ENCODE measurements at places on chromosomes 12 and 14.

- no peak for DNase-seq
Measured at GRCh38 chr12:34340534-34341361, 318.5 kb downstream of the ALG10 start.

DNA sequence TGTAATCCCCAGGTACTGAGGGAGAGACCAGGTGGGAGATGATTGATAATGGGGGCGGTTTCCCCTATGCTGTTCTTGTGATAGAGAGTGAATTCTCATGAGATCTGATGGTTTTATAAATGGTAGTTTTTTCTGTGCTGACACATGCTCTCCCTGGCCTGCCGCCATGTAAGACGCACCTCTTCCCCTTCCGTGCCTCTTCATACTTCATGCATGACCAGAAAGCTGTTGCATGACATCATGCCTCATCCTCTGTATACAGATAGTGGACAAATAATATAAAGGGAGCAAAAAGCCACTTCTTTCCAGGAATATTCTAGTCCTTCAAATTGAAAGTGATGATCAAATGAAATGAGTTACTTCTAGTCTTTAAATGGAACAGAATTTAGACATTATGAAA lies 47.3 kb upstream of the LRIG3 start:
- no peak for DNase-seq

DNA sequence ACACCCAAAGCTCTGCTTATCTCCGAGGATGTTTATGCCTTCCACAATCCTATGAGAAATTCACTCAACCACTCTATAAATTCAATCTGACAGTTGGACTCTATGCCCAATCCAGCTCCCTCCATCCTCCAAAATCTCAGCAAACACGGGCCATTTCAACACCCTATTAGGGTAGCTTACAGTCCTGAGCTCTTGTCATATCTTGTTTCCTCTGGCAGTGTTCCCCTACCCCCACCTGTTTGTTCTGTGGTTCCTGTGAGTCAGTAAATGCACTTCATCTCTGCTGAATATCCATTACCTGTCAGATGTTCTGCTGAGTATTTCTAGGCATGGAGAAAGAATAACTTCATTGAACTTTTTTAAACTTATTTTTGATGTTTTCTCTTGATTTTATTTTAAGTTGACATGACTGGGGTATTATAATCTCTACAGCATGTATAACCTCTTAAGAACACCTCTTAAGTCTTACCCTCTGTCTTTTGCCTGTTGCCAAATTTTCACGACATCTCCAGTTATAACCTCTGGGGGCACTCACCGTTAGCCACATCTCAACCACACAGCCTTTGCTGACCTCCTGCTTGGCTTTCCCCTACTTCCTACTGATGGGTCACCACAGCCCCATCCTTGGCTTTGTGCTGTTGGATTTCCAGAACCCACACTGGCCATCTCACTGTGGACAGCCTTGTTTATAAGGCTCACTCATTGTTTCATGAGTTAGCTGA lies 317.0 kb upstream of the TMPO start:
- DNase-seq: no peak

DNA sequence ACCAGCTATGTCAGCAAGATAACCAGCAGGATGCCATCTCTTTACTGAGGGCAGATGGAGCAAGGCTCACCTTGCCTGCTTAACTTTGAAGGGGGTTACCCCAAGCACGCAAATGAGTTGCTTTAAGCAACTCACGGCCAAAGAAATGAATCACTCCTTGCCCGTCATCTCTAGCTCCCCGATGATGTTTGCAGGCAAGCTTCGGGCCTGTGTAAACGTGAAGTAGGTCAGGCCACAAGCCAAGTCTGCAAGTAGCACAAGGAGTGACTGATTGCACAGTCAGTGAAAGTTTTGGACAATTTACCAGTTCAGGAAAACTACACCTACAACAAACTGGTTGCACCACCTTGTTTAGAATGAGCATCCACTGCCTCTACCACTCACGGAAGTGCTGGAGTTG lies 699.7 kb upstream of the TBX3 start:
- no peak for DNase-seq

DNA sequence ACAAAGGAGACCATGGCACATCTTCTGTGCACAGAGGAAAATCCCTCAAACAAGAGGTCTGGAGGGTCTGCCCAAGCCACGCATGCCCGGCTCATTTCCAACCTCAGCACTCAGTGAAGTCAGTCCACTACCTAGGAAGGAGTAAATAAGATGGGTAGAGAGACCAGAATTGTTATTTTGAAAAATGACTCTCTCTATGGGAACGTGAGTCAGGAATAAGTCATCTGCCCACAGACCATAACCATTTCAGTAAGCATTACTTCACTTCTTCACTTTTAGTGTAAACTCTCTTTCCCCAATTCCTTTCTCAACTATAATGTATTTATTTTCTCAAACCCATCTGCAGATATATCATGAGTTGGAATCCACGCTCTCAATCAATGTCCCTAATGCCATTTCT lies 1039.9 kb upstream of the USP15 start:
- DNase-seq: no peak

GRCh38 chr12:576615-577110 lies 86.6 kb downstream of the NINJ2 start:
- DNase-seq: no peak

DNA sequence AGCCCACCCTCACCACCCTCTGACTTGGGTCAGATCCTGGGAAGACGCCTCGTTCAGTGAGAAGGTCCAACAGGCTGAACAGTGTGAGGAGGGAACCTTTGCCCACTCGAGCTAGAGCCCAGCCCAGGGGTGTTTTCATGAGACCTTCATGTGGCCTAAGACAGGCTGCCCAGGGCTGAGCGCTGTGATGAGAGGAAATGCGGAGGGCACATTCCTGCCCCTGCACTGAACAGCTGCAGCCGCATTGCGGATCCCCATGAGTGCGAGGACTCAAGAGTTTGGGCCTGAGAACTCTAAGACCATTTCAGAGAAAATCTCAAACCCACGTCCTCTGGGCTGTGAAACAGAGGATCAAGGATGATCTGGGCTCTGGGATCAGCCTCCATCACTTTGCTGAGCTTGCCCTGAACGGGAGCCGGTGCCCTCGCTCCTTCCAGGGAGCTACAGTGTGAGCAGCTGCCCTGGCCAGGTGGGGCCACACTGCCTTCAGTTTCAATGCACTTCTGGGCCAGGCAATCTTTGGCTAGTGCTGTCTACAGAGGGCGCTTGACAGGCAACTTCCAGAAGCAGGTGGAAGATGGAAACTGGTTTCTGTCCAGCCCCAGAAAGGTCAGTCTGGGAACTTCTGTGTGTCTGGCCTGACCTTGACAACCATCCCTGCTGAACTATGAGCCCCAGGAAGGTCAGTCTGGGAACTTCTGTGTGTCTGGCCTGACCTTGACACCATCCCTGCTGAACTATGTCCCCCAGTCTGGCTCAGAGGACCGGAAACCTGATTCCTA lies 43.5 kb upstream of the P2RX7 start:
- no peak for DNase-seq

DNA sequence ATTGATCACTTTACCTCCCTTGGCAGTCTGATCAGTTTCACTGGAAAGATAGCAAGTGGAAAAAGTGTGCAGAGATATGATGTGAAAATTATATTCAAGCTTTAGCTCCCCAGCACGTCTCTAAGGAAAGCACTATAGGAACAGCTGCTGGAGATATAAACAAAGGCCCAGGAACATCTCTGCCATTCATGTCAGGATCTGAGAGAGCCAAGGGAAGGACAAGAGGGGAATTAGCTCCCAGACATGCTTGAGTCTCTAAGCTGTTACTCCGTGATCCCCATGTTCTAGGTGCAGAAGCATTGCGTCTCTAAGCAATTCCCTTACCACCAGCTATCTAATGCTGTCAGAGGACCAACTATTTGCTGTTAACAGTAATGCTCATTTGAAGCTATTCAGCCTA lies 700.2 kb downstream of the DIO2 start:
- DNase-seq: no peak

GRCh38 chr12:93244514-93245077 lies 133.1 kb upstream of the NUDT4 start:
- DNase-seq: no peak

GRCh38 chr14:59055439-59056045 lies 132.9 kb upstream of the DAAM1 start:
- peak; percentile 20 for DNase-seq

DNA sequence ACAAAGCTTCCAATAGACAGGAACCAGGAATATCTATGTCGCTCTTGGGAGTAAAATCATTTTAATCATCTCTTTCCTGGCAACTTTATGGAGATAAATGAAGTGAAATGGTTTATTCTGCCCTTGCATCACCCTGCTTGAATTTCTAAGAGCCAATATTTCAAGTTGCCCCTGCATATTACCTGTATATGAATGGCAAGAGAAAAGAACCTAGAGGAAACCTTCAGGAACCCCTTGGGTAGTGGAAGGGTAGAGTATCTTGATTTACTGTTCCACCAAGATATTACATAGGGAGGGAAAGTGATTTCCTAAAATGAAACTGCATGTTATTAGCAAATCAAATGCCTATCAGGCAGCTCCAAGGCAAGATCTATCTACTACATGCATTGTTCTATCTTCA lies 308.4 kb upstream of the NAV3 start:
- DNase-seq: no peak

- peak; percentile 91 for DNase-seq
Measured at GRCh38 chr12:122366685-122367475, 55.6 kb downstream of the CLIP1 start.

Data from GM04504 (cell line).